ENCODE measurements at places on chromosomes 2 and 18. TPM values are rescaled to one million over a fixed set of nuclear protein-coding genes. Genes with fewer than 3 reads are reported as not detected.
A peak's percentile ranks its signal among the peaks of the same experiment; 100 is the strongest.

GRCh38 chr2:62163106-62163831, 32.6 kb upstream of the B3GNT2 start:
- no peak for DNase-seq

The ADAM23 gene
- 4.9 TPM for total RNA-seq

GRCh38 chr2:232897598-232898408, 27.7 kb downstream of the SNORC start:
- no peak for DNase-seq

The RMDN2 gene
- 26.3 TPM for total RNA-seq

The AQP4 gene
- not detected for total RNA-seq

DNA sequence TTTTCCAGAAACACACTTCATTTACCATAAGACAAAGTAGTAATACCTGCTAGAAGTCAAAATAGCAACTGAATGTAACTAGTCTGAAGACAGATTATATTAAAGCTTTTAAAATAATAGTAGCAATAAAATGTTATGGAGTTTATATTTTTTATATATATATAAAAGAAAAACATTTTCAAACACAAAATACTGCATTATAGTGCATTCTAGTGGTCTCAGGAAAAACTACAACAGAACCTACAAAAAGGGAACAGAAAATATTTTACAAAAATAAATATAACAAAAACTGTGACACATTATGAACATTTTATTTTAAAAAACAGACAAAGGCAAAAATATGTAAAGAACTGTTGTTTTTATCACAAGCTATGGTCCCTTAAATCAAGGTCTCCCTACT, 48.0 kb downstream of the STRN start:
- no peak for DNase-seq

DNA sequence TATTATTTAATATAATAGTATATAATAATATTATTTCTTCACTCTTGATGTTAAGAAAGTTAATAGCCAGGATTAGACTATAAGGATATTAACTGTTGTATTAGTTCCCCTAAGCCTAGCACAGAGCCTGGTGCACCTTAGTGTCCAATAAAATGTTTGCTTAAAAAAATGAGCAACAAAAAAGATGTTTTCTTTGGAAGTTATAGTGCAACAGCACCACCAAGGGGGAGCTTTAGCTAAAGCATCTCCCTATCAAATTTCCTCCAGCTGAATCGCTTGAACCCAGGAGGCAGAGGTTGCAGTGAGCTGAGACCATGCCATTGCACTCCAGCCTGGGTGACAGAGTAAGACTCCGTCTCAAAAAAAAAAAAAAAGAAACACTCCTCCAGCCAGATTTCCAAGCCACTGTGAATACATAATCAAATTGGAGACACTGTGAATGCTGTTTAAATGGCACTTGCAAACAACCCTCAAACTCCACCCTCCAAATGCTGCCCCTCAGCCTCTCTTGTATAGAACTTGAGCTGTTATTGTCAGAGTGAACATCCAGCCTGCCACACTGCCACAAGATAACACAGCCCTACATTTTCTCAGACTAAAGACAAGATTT, 221.9 kb downstream of the DYM start:
- peak; percentile 39 for DNase-seq

DNA sequence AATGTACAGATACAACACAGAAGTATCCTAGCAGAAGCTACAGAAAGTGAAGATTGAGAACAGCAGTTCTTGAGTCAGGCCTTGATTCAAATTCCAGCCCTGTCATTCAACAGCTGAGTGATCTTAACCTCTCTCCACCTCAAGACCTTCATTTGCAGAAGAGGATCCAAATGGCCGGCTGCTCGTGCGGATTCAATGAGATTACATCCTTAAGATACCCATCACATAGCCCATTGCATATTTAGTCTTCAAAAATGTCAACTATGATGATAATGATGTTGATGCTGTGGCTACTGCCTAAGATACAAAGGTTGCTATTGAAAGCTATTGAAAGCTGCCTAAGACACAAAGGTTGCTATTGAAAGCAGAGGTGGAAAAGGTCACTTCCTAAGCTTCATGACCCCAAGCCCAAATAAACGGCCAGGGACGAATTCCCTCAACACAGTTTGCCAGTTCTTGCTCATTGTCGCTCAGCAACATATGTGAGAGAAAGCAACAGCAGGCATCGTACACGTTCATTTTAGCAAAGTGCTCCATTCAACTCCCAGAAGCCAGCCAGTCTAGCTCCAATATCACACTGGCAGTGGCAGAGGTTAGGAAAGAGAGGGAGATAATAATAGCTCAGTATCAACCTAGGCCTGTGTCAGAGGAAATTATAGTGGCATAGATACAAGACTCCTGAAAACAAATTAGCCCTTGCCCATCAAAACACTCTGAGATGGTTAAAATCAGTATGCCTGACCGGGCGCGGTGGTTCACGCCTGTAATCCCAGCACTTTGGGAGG, 36.1 kb downstream of the MRPL35 start:
- no peak for DNase-seq

DNA sequence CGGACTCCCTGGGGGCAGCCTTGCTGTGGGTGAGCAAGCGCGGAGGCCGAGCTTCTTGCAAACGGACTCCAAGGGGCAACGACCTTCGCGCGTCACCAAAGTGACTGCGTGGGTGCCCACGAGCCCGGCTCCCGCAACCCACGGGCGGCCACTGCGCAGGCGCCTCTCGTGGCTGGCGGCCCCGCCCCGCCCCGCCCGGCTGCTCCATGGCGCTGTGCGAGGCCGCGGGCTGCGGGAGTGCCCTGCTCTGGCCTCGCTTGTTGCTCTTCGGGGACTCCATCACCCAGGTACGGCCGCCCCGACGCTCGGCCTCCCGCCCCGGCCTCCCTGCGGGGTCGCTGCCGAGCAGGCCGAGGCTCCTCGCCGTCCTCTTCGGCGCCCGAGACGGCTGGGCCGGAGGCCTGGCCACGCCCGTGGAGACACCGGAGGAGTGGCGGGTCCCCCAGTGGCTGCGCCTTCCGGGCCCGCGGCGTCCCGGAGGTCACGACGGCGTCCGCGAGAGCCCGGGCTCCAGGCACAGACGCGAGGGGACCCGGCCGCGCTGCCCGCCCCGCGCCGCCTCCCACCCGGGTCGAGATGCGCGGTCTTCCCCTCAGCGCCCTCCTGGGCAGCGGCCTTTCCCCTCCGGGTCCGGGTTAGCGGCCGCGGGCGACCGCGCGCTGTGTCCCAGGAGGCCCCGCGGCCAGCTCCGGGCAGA, at the start of gene IAH1:
Gene IAH1, plus strand, starts transcription at position 191 of the 697 bp plus-strand sequence. Its CDS starts 16 bp downstream, at position 207.
- DNase-seq, result peak; percentile 66

GRCh38 chr2:120736202-120736623, 545 bp downstream of the GLI2 start:
- peak; percentile 7 for DNase-seq

DNA sequence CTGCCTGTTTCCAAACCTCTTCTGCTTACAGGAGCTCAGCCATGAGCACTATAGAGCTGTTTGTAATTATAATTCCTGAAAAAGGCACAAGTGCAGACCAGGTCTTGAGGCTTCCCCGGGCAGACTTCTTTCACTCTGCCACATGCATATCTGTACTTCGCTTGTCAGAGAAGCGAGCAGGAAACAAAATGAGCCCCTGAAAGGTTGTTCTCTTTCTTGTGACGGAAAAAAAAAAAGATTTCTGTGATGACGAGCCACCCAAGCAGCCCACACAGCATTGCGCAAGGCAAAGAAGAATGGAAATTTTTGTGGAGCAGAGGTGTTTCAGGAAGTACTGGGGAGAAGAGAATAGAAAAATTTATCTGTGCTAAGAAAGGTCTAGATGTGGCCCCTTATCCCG, 54.0 kb upstream of the LINC00305 start:
- no peak for DNase-seq

GRCh38 chr2:71455741-71456569, 2.6 kb downstream of the DYSF start:
- peak; percentile 63 for DNase-seq

DNA sequence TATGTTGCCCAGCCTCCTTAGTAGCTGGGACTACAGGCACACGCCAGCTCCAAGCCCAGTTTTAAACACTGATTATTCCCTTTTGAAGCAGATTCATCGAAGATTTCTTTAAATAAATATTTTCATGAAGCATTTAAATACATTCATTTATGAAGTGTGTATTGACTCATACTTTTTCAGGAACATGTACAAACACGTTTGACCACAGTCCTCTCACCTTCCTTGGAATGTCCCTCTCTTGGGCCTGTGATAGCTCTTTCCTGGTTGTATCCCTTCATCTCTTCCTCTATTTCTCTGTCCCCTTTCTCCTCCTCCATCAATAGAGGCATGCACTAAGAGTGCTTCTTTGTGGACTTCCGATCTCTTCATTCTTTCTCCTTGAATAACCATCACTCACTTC, 2.5 kb downstream of the PSTPIP2 start:
- no peak for DNase-seq

The HADHB gene
- 137 TPM for total RNA-seq

GRCh38 chr2:51011693-51012092, 20.2 kb downstream of the NRXN1 start:
- DNase-seq, result no peak
